ENCODE measurements at places on chromosomes 3 and 15. TPM values are rescaled to one million over a fixed set of nuclear protein-coding genes. Genes with fewer than 3 reads are reported as not detected.

- no peak for DNase-seq
These were observed 20.7 kb upstream of the POMGNT2 start for GRCh38 chr3:43126536-43126935.

- DNase-seq = no peak
These were observed 32.6 kb upstream of the NANOGP8 start for GRCh38 chr15:35117543-35118265.

DNA sequence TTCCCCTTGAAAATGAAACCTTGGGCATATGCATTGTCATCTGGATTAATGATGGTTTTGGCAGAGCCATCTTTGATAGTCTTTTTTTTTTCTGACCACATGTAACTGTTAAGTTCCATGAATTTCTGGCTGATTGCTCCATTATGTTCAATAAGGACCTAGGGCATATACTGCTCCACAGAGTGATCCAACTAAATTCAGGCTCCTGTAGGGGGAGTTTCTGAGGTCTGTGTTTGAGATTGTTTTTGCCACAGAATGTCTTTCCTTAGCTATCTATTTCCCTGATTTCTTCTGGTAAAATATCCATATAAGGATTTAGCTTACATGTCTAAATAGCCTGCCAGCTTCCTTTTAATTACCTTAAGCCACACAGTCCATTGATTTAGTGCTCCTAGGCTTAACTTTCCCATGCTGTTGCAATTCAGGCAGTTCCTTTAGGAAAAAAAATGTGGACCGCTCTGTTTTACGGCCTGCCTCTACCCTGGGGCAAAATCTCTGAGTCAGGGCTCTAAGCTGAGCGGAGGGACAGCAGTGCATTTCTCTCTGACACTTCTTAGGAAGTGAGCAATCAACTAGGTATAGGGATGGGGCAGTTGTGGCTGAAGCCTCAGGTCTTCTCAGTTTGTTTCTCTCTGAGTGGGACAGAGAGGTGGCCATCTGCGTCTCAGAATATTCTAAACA, 796.2 kb downstream of the NR2F2 start:
- DNase-seq = no peak

- peak; percentile 72 for DNase-seq
These were observed 1.8 kb downstream of the HES1 start for GRCh38 chr3:194137506-194138474.

- no peak for DNase-seq
These were observed 39.9 kb upstream of the CCNL1 start for GRCh38 chr3:157199841-157200240.

GRCh38 chr15:55357774-55358173, 38.8 kb downstream of the PIGB start:
- no peak for DNase-seq

DNA sequence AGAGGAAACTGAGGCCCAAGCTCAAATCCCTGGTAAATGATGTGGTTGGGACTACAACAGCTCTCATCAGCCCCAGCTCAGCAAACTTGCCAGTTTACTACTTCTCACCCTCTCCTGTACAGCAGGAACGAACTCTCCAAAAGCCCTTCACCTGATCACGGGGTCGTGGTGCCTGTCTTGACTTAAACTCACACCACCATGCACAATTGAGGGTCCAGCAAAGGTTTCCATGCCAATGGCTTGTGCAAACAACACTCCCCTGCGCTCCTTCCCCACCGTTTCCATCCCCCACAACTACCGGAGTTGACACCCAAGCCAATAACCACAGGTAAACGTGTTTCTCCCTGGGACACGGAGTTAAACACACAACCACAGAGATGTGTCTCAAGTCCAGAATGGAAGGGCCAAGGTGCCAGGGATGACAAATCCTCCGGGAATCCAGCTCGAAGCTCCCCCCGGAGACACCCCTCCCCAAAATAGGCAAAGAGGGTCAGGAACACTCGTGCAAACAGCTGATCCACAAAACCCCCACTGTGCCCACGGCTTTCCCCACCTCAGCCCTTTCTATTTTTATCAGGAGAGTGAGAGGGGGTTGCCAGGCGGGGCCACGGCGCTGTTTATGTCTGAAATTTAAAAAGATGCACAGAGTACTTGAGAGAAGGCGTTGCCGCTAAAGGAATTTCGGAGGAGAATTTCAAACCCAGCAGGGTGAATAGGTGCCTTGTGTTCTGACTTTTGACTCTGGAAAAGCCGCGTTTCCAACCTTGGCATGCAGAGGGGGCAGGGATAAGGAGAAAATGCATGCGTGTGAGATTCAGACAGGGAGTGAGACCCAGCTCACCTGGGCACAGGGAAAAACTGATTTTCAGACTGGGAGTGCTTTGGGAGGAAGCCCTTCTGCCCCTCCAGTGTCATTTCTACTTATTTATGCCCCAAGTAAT, 10.6 kb upstream of the ACAN start:
- DNase-seq = no peak

- no peak for DNase-seq
These were observed 164.0 kb downstream of the NR2F2 start for GRCh38 chr15:96494505-96494904.

DNA sequence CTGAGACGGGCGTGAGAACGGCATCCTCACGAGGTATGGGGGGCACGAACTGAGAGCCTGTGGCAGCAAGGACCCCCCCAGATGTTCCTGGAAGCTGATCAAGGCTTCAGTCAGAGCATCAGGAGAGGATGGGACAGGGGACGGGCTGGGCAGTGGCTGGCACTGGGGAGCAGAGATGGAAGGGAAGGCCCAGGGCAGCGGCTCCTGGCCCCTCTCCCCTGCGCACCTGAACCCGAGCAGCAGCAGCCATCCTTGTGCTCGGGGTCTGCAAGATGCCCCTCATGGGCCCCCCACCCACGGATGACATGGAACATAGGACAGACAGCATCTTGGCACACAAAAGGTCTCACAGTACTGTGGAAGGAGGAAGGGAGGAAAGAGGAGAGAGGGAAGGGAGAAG, 51.3 kb downstream of the DHX30 start:
- no peak for DNase-seq

SLC2A2 gene
- not detected for total RNA-seq

PRKCD gene
- total RNA-seq = 93.3 TPM

All from left colon (tissue), 2 donors.